Fibroblast of mammary gland (primary cell): ENCODE measurements at places on chromosomes 3 and 15.

DNA sequence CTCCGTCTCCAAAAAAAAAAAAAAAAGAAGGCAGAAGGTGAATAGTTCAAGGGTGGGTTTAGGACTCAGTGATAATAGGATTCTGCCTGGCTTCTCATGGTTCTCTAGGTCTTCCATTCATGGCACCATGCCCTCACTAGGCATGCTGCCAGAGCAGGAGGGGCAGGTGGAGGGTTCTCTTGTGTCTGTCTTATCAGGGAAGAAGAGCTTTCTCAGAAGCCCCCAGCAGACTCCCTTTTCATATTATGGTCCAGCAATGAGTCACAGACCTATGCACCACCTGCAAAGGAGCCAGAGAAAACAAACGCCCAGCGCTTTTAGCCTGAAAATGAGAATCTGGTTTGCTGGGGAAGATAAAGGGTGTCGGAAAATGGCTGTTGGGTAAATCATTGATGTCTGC lies 3.0 kb downstream of the CCR2 start:
- no peak for DNase-seq

GRCh38 chr3:32340039-32340438 lies 51.6 kb upstream of the CMTM7 start:
- DNase-seq, result peak; percentile 59

GRCh38 chr15:70995383-70995970 lies 102.9 kb downstream of the LRRC49 start:
- DNase-seq, result no peak

- DNase-seq, result no peak
These were observed 62.8 kb upstream of the C3orf80 start for GRCh38 chr3:160162440-160162839.

DNA sequence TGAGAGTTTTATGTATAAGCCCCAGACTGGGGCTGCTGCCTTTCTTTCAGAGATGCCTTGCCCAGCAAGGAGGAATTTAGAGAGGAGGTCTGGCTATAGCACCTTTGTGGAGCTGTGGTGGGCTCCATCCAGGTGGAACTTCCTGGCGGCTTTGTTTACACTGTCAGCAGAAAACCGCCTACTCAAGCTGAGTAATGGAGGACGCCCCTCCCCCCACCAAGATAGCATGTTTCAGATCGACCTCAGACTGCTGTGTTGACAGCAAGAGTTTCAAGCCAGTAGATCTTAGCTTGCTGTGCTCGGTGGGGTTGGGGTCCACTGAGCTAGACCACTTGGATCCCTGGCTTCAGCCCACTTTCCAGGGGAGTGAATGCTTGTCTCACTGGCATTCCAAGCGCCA lies 155.6 kb downstream of the STXBP5L start:
- DNase-seq, result no peak

- DNase-seq, result peak; percentile 45
These were observed 466.1 kb upstream of the PPP2R3A start for GRCh38 chr3:135499426-135499825.

GRCh38 chr3:147619921-147620560 lies 210.9 kb downstream of the ZIC1 start:
- DNase-seq, result peak; percentile 16

DNA sequence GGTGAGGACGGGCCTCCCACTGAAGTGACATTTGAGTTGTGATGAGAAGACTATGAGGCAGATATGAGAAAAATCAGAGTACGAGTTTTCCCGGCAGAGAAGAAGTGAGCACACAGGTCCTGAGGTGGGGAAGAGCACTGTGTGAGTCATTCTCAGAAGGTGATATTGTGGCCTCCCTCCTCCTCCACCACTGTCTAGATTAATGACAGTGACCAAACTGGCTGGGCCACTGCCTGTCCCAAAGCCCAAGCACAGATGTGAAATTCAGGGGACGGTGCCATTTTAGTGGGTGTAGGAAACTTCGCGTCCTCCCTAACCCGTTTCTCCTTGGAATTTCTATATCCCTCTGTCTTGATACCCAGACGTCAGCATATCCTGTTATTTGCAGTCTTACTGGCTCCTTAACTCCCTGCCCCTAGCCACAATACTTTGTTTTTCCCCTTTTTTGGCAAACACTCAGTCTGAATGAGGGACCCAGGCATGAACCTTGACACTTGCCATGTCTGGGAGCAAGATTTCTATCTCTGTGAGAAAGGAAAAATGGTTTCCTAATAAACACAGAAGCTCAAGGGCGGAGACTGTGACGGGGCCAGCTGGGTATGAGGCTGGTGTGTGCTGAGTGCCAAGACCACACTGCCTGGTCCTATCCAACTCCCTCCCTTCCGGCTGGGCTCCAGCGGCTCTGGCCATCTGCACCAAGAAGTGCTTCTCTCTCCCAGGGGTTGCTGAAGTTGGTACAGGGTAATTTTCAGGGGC lies 15.2 kb downstream of the PRICKLE2 start:
- peak; percentile 71 for DNase-seq

DNA sequence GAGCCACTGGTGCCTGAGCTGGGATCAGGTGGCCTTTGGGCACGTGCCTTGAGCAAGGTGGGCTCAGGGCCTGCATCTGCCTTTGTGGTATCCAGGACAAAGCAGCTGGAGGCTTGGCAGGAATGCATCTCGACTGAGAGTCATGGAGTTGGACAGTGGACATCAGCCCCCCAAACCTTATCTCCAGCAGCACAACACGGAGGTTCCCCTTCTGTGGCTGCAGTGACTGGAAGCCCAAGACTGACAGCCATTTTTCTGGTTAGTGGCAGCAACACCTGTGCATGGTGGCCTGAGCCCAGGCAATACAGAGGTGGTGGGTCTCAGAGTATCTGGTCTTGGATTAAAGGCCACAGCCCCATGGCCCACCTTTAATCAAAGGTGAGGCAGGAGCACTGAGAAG lies 27.8 kb upstream of the TSEN2 start:
- no peak for DNase-seq

DNA sequence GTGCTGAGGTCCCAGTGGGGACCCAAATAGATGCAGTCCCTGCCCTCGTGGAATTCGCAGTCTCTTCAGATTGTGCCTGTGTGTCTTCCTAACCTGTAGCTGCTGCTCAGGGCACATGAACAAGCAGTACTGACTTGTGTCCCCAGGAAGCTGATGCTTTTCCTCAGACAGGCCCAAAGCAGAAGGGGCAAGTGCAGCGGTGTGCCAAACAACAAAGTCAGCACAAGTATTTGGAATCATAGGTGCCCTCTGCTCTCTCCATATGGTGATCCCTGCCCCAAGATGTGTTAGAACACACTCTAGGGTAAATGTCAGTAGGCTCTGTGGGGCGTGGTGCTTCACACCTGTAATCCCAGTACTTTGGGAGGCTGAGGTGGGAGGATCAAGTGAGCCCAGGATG lies 21.9 kb downstream of the BHLHE40 start:
- DNase-seq, result no peak

- no peak for DNase-seq
These were observed 31.4 kb upstream of the CD47 start for GRCh38 chr3:108122276-108122675.

DNA sequence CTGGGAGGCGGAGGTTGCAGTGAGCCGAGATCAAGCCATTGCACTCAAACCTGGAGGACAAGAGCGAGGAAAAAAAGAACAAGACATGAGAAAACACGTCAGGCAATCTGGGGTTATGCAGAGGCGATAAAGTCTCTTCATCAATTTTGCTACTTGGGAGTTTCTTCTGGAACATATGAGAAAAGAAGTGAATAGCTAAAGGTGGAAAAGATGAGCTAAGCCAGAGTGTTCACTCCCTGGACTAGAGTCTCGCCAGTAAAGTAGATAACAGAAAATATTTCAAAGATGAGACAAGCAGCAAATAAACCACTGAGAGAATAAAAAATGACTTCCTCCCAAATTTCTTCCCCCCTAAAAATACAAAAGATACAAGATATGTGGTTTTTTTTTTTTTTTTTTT lies 188.4 kb upstream of the HES1 start:
- no peak for DNase-seq

DNA sequence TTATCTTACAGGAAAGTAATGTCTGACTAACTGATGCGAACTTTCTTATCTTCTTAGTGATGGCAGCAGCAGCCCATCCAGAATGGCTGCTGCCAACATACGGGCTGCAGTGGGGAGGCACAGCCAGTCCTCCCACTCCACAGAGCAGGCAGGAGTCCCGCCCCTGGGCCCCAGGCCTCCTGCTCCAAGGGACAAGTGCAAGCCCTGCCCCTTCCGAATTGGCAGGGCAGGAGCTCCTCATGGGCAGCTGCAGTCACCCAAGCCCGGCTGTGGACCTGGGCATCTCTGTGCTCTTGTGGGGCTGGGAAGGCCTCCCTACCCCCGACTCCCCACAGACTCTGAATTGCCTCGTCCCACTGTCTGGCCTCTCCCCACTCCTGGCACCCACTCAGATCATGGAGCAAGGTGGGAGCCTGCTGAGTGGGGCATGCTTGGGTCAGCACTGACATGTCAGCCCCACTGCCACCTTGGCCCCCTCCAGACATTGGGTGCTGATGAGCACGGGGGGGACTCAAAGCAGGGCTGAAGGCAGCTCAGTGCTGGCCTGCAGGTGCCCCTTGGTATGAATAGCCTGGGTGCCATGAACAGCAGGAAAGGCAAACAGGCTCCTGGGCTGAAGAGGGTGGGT lies 618.9 kb upstream of the KCNMB2 start:
- no peak for DNase-seq

- DNase-seq, result peak; percentile 21
These were observed at the start of gene PDE8A for GRCh38 chr15:84981711-84982300. TSS of gene PDE8A (plus strand) at chr15:84981856. CDS start at chr15:84982163, 307 bp downstream.

DNA sequence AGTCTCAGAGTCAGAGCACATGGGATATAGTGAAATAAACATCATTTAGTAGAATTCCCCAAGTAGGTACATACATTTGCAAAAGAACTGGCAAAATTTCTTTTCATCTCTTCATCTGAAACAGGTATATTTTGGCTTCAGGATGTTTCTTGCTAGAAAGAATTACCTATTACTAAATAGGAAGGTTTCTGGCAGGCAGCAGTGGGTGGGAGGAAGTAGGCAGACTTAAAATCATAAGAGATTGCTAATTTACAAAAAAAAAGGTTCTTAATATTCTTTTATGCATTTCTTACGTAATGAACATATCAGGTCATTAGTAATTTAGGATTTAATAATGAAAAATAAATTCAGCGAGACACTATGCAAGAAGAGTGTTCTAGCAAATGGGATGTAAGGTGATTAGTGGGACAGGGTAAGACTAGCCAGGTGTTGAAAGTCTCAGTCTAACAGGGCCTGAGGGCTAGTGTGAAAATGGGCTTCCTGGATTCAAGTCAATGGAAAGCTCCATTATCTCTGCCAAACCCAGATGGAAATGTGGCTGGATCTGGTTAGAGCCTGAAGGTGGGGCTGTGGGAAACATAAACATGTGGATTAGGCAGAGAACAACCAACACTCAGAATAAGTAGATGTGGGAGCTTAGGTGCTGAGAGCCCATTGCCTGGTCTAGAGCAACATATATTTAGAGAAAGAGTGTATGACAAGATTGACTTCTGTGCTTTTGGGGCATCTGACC lies 127.4 kb upstream of the FEZF2 start:
- peak; percentile 8 for DNase-seq

GRCh38 chr3:172692751-172693338 lies 18.0 kb downstream of the NCEH1 start:
- no peak for DNase-seq

- no peak for DNase-seq
These were observed 984 bp downstream of the CCR5 start for GRCh38 chr3:46371519-46372340.

GRCh38 chr3:22039161-22039560 lies 288.2 kb upstream of the ZNF385D start:
- no peak for DNase-seq

DNA sequence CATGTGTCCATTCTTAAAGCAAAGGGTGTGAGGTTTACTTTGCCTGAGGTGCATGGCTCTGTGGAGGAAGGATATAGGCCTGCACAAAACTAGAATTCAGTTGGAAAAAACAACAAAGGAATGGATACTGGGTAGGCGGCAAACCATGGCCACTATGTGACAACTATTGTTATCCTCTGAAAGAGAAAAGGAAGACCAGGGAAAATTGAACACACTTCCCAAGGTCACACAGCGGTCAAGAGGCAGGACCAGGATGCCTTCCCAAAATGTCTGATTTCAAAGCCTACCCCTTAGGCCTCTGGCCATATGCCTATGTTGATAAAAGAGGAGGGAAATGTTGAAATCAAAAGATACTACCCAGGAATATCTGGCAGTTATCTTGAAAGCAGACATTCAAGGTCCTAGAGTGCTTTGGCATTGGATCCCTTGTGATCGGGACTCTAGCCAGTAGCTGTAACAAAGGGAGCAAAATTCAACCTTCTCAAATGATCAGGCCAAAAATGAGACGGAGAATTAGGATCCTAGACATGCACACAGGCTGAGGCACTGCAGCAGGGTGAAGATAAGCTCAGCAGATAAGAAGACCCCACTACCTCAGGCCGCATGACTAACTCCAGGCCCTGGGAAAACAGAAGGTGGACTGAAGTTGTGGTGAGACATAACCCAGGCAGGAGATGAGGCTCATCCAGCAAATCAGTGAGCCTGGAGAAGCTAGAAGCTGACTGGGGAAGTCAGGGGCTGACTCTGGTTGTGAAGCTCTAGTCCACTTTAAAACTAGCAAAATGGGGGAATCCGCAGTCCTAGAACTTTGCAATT lies 292.2 kb downstream of the NEK10 start:
- no peak for DNase-seq

DNA sequence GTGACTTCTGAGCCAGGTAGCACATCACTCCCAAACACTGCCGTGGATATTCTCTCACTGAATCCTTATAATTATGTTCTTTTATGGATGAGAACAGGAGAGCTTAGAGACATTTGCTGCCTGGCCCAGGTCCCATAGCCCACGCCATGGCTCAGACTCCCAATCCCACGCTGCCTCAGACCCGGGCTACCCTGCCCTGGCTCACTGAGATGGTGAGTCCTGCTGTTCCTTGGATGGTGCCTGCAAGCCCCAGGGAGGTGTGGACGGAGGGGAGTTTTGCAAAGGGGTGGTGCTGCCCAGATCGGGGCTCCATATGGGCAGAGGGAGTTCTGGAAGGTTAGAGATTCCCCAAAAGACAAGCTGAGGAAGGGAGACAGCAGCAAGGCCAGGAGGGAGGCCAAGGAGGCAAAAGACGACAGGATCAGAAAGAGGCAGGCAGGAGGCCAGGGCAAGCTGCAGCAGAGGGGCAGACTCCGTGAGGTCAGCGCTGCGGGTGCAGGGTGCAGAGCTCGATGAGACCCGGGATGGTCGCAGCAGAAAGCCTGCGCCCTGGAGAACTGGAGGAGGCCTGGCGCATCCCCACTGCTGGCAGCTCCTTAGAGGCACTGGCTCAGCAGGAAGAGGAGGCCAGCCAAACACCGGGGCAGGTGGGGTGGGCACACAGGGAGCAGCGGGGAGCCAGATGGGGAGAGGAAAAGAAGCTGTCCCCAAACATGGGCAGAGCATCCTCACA lies 95.7 kb upstream of the ALDH1A3 start:
- DNase-seq, result no peak

DNA sequence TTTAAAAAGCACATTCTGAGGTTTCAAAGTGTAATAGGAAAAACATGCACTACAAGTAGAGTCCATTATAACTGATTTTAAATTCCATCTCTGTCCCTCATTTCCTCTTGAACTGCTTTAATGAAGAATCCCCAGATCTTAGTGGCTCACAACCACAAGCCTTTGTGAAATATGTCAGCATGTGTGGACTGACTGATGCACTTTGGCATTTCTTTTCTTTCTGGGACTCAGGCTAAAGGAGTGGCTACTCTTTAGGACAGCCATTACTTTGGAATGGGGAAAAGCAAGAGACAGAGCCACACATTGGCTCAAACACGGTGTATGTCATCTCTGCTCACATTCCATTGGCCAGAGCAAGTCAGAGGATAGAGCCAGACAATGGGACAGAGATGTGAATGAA lies 139.6 kb downstream of the GRM7 start:
- DNase-seq, result no peak

GRCh38 chr3:172859041-172859440 lies 108.5 kb downstream of the ECT2 start:
- peak; percentile 6 for DNase-seq

GRCh38 chr15:99014803-99015697 lies 7.5 kb upstream of the PGPEP1L start:
- peak; percentile 33 for DNase-seq
